ENCODE measurements at places on chromosomes 4 and X.

- DNase-seq, result no peak
Measured at GRCh38 chr4:59068722-59069418, 1958.7 kb upstream of the IGFBP7 start.

GRCh38 chrX:118475903-118476302, 19.7 kb upstream of the DOCK11 start:
- DNase-seq, result no peak

DNA sequence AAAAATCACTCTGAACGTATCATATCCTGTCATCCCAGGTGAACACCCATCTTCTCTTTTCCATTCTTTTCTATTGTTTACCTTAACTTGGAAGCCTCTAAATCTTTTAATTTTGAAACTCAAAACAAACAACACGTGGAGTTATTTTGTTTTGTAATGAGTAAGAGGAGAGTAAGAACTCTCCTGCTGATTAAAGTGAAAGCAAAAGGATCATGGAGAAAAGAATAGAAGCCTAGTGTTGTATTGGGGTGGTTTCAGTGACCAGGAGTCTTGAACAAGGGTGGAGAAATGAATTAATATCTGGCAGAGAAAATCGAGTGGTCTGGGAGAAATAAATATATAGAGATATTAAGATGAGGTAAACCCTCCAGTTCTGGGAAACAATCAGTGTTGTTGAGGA, 237.4 kb upstream of the UGT8 start:
- no peak for DNase-seq

GRCh38 chrX:148035380-148035779, 54.2 kb downstream of the FMR1NB start:
- DNase-seq, result no peak

DNA sequence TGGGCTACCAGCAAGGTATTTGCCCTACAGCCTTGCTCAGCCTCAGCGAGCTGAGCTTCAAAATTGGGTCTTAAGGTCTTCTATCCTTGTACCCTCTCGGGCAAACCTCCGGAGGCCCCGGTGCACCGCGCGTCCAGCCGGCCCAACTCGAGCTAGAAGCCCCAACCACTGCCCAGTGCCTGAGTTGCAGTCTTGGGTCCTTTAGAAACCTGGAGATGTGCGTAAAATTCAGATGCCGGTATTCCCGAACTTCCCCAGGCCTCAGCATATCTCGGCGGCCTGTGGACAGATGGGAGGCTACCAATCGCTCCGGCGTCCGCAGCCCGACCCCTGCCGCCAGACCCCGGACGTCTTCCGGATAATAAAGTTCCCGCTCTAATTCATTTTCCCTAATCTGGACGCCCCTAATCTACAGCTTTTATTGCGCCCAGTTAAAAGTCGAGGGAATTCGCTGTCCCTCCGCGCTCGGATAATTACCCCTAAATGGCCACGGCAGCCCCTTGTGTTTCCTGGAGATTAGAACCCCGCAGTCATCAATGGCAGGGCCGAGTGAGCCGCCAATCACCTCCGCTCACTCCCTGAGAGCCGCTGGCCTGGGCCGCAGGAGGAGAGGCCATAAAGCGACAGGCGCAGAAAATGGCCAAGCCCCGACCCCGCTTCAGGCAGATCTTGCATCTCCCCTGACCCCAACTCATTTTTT, 1.5 kb upstream of the MSX1 start:
- DNase-seq, result no peak

- DNase-seq, result no peak
Measured at GRCh38 chrX:69066021-69066757, 99.1 kb downstream of the PJA1 start.

- no peak for DNase-seq
Measured at GRCh38 chr4:73964862-73965611, 16.8 kb downstream of the PF4 start.

DNA sequence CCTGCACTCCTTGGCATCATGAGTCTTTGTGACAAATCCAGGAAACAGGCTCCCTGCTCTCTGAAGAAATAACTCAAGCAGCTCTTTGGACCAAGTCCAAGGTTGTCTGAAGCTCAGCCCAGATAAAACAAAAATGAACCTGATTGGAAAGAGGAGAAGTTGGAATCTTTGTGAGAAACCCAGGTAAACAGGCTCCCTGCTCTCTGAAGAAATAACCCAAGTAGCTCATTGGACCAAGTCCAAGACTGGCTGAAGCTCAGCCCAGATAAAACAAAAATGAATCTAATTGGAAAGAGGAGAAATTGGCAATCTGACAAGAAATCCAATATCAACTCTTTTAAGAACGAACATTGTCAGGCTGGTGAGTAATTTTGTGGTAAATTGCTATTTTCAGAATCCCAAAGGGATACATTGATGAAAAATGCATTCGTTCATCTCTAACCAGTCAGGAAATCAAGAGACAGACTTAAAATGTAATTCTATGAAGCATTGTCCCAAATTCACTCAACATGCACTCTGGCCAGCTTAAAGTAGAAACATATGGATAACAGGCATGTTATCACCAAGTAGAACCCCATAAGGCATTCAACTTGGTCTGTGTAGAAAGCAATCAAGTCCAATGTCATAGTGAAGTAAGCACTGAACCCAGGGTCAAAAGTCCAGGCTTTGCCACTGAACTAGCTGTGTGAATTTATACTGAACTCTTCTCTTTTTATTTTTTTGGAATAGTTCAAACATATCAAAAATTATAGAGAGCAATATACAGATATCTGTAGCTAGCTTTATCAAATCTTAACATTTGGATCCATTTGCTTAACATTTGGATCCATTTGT, 16.8 kb upstream of the NFXL1 start:
- peak; percentile 31 for DNase-seq

Data from renal cortical epithelial cell (primary cell).